ENCODE measurements at places on chromosomes 6 and 20.
A peak's percentile ranks its signal among the peaks of the same experiment; 100 is the strongest.

GRCh38 chr6:21722510-21722909 lies 129.0 kb downstream of the SOX4 start:
- no peak for DNase-seq

- DNase-seq: no peak
Observed at GRCh38 chr6:106677282-106677681, 47.9 kb downstream of the QRSL1 start.

DNA sequence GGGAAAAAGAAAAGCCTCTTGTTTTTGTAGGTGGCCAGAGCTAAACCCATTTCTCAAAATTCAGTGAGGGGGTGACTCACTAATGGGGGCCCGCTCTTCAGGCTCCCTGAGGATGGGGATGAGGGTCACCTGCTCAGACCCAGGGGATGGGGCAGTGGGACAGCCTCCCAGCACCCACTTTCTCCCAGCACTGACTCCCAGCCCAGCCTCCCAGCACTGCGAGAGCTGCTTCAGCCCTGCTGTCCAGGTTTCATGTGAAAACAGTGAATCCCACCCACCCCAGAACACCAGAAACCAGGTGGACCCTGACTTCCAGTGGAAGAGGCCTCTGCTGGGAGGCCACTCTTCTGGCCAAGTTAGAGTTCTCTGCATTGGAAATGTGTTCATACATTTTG lies 362.6 kb downstream of the CDH4 start:
- DNase-seq: no peak

- peak; percentile 38 for DNase-seq
Observed at GRCh38 chr20:8837396-8837795, 231.5 kb upstream of the PLCB4 start.

DNA sequence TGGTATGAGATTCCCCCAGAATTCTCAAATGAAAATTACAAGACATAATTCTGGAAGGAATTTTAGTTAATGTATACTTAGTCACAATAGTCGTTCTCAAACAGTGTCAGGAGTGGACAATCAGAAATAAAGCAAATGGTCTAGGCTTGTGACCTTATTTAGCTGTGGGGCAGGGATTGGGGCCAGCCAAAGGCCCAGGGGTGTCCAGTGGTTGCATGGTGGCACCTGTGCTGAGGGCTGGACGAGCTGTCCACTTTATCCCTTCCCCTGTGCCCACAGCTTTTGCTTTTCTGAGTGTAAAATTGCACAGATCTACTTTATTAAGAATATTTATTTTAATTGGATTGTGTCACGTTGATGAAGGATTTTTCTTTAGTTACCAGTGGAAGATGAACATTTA lies 195.0 kb downstream of the ARID1B start:
- DNase-seq: no peak

DNA sequence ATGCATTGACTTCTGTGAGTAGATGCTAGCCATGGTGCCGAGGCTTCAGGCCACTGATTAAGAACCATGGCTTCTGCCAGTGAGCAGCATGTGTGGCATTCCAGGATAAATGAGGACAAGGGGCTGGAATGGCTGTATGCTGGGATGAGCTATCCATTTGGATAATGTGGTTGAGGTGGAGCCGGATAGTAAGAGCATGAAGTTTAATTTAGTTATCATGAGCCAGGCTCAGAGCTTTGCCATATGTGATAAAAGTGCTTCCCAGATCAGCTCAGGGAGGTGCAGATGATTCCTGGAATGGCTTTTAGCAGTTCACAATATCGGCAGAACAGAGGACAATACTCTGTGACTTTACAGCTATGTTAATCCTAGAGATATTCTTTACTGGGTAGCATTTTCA lies 34.6 kb upstream of the RNF8 start:
- no peak for DNase-seq

DNA sequence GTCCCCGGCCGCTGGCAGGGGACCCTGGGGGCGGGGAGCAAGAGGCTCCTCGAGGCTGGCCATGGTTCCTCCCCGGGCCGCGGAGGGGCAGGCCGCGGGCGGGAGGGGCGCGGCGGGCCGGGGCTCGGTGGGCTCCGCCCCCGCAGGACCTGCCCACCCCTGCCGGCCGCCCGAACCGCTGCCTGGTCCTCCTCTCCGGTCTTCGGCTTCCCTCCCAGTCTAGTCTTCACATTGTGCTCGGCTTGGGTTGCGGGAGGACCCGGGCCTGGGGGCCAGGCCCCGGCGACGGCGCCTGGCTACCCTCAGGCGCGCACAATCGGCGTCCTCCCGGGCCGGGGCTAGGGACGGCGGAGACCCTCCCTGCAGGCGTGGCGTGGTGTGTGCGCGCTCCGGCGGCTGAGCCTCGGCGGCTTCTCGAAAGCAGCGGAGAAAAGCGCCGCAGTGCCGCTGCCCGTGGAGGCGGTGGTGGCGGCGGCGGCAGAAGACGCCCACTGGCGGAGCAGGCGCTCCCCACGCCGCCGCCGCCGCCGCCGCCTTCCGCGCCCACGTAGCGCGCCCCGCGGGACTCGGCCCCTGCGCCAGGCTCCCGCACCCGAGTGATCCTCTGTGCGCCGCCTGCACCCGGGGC lies at the start of gene PDE10A:
PDE10A (minus strand) TSS at position 493 of the 628 bp plus-strand sequence; CDS start at position 63, 430 bp downstream.
- DNase-seq: peak; percentile 44

DNA sequence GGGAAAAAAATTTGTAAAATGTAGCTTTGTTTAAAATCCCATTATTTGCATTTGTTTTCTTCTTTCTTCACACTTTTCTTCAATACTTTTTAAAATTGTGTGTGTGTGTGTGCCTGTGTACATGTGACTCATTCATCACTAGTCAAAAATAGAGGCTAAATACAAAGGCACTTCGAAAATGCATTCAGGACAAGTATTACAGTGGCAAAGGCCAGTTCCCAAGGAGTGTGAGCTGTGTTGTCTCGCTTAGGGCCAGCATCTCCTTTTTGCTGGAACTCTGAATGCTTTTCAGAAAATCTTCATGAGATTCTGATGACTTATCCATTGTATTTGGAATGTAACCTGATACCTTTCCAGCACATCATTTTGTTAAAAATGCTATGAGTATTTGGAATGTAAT lies 288.5 kb upstream of the CNR1 start:
- DNase-seq: no peak
